ENCODE measurements at places on chromosomes 3 and 15.

GRCh38 chr15:80568876-80569605 is 126.1 kb upstream of the ABHD17C start:
- no peak for DNase-seq

DNA sequence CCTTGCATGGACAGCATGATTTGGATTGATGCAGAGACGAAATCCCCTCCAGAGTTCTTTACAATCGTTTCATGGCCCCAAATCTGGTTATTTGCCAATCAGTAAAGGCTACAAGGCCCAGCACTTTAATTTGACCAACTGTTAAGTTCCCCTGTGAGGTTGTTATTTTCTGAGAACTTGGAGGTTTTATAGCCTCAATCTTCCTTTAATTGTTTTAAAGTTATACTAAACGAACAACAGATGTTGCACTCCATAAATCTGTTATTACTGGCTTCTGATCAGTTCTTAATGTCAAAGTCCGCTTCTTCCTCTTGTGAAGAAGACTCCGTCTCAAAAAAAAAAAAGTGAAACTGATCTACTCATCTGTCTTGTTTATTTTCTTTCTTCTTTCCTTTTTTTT is 30.8 kb downstream of the LARP6 start:
- DNase-seq, result no peak

DNA sequence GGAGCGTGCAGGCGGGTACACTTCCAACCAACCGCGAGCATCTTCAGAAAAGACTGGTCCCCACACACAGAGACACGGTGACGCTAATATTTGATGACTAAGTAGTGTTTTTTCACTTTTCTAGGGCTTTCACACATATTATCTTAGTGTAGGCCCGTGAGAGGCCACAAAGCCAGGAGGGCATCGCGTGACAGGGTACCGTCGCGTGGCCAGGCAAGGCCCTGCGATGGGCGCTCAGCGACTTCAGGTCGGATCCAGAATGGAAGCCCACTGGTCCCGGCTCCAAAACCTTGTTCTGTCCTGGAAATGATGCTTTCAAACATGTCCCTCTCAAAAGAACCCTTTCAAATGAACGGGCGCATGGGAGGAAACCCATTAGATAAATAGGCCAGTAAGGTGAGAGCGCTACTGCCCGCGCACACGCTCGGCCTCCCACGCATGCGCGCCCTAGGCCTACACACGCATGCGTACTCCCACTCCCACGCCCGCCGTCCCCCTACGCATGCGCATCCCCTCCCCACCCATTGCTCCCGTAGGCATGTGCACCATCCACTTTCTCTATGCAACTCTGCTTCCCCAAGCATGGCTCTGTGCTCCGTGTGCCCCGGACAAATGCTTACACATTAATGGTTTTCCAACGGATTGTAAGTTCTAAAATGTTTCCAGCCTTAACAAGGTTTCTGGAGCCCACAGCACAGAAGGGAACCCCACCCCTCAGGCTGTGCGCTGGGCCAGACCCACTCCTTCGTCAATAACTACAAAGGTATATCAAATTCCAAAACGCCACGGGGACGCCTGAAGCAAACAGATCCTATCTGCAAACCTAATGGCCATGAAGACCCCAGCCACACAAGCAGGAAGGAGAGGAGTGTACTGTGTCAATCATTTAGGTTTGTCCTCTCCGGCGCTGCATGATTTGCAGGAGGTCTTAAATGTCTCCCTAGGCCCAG is 72.1 kb downstream of the OCA2 start:
- no peak for DNase-seq

DNA sequence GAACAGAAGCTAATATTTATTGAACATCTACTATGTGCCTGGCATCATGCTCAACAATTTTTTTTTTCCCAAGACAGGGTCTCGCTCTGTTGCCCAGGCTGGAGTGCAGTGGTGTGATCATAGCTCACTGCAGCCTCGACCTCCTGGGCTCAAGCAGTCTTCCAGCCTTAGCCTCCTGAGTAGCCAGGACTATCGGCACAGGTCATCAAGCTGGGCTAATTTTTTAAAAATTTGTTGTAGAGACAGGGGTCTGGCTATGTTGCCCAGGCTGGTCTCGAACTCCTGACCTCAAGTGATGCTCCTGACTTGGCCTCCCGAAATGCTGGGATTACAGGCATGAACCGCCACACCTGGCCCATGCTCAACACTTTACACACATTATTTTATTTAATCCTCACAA is 35.7 kb upstream of the CILP start:
- DNase-seq, result no peak

DNA sequence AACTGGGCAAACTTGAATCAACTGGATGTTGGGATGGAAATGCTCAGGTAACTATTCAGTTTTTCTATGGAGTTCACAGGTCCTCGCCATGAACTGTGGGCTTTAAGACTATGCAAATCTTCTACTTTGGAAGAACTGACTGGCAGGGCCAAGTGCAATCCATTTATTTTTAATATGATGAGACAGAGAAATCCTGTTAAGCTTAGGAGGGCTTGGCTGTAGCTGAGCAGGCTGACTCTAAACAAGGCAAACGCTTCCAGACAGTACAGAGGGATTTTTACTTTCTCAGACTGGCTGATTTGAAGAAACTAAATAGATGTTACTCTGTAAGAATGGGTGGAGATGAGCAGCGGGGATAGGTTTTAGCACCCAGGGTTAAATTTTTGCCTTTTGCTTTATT is 194.2 kb upstream of the ICE2 start:
- no peak for DNase-seq

DNA sequence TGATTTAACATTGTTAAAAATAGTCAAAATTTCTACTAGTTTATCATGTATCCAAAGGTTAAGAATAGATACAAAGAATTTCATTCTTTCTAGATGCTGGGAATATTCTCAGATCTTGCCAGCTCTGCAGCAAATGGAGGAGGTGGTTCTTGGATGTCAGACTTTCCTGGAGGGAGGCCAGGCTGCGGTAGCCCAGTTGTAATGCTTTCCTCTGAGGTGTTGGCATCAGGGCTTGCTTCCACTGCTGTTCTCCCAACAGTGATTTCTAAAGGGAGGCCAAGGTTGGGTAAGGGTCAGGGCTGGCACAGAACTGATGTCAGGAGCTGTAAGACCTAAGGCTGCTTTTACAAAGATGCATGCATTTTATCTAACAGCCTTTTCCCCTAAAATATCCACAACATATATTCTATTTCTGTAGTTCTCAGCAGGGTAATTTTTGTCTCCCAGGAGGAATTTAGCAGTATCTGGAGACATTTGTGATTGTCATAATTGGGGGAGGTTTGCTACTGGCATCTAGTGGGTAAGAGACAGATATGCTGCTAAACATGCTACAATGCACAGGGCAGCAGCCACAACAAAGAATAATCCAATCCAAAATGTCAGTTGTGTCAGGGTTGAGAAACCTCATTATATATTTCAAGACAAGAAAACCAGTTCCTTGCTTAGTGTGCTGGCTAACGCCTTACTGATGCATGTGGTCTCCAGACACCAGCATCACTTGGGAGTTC is 42.0 kb upstream of the SPTSSB start:
- no peak for DNase-seq

DNA sequence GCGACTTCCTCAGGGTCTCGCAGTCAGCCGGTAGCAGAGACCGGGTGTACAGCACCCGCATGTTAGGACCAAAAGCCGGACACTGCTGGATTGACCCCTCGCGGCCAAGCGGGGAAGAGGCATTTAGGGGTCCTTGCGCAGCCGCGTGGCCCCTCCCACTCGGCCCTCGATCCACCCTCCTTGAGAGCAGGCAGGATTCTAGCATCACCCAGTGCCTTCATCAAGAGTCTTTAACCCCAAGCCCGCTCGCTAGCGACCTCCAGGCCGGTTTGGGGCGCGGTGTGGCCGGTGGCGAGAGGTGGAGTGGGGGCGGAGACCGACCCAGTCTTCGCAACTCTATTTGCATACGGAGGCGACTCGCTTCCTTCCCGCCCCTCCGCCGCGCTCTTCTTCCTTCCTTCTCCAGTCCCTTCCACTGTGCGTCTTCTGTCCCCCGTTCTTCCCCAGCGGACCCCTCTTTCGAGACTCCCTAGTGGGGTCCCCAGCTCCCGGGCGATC is at the start of gene ST6GAL1:
Gene ST6GAL1, plus strand, starts transcription at position 384 of the 498 bp plus-strand sequence. CDS start 112,178 bp downstream, outside the sequence.
- no peak for DNase-seq

DNA sequence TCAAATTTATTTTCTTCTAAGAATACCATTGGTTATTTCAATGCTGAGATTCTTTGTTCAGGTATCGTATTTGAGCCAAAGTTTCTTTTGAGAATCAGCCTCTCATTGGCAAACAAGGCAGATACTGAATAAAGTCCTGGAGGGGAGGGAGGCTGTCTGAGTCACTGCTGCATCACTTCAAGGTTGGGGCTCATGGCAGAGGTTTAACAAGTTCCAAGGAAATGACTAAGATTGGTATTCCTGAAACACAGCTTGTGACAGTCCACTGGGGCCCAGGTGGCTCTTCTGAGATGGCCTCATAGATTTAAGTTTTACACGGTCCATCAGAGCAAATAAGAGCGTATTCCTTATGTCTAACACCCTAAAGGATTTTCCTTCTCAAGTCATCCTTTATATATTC is 213.8 kb upstream of the STAC start:
- no peak for DNase-seq

- DNase-seq, result no peak
These were observed 32.2 kb downstream of the MCTP2 start for GRCh38 chr15:94263341-94264273.

Measured in NCI-H187 treated with DMSO at 0.1 percent for 48 hours (cell line).